ENCODE measurements at places on chromosomes 2 and 18.

- DNase-seq: no peak
Measured at GRCh38 chr2:159051133-159051532, 82.7 kb downstream of the TANC1 start.

DNA sequence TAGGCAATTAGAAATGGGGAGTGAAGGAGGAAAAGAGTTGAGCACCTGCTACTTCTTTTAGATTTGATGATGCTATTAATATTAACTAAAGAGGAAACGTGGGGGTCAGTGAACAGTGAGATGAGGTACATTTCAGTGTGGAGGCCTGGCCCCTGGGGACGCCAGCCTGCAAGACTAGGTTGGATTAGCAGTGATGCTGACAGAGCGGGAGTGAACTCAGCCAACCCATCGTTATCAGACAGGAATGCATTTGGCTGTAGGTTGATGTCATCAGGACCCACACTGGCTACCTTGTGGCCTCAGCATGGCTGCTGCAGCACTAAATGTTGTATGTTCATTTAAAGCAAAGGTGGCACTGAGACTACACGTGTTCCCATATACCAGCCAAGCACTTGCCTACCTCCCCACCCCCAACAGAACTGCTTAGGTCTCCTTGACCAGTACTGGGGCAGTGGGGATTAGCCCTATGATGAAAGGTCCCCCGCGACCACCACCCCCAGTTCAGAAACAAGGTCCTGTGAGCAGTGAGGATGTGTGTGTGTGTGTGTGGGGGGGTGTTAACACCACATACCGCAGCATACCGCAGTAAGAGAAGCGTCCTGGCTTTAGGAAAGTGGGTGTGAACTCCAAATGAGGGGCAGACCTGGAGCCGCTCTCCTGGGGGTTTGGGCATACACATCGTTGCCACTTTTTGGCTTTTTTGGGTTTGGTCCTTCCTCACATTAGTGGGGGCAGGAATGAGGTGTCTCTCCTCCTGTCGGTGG lies 26.0 kb downstream of the DGKD start:
- no peak for DNase-seq

DNA sequence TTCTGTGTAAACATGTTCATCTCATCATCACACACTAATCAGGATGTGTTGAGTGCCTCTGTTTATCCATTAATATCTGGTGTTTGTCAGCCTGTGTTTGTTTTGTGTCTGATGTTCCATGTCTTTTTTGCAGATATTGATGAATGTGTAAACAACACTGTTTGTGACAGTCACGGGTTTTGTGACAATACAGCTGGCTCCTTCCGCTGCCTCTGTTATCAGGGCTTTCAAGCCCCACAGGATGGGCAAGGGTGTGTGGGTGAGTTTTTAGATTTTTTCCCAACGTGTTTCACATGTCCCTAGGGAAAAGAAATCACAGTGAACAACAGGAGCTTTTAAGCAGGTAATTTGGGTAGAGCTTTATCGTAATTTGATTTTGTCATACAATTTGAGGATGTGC lies 133.7 kb upstream of the RASGRP3 start:
- no peak for DNase-seq

DNA sequence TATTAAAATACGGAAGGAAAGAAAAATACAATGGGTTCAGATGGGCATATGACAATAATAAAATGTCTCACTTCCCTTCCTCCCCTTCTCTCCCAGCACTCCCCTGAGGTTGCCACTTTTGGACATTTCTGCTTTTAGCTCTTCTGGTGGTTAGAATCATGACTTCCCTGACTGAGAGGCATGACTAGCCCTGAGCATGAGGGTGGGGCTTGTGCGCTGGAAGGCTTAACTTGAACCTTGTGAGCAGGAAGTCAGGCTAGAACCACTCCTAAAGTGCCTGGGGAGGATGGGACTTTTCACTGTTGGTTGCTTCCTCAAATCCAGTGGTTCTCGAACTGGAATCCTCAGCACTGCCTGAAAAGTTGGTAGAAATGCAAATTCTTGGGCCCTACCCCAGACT lies 19.7 kb upstream of the ARHGAP25 start:
- DNase-seq: no peak

DNA sequence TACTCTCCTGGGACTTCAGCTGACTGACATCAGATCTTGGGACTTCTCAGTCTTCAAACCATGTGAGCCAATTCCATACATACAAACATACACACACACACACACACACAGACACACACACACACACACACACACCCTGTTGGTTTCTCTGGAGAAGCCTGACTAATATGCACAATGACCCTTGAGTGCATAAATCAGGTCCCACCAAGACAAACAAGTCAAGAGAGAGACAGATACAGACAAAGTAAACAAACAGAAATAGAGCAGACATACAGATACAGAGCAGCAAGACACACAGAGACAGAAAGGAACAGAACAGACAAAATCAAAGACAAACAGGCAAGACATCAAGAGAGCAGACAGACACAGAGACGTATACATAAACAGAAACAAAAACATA lies 43.8 kb upstream of the DDX18 start:
- DNase-seq: no peak

All from left hindlimb (tissue), 1 donor.